ENCODE measurements at places on chromosomes 5 and 9.

DNA sequence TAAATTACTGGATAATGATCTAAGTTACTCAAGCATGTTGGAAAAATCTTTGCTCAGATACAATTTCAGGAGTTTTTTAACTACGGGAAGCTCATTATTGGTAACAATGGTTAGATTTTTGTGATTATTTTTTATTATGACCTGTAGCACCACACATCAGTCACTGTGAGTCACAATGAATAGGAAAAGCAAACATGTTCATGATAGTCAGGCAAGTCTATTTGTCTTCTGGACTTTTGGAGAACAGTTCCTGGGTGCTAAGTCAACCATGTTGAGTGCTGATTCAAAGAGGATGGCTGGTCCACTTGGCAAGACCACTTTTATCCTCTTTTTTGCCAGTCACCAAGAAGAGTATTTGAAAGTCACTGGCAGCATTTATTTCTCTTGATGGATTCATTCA, 403.2 kb downstream of the KIF4B start:
- DNase-seq, result no peak

DNA sequence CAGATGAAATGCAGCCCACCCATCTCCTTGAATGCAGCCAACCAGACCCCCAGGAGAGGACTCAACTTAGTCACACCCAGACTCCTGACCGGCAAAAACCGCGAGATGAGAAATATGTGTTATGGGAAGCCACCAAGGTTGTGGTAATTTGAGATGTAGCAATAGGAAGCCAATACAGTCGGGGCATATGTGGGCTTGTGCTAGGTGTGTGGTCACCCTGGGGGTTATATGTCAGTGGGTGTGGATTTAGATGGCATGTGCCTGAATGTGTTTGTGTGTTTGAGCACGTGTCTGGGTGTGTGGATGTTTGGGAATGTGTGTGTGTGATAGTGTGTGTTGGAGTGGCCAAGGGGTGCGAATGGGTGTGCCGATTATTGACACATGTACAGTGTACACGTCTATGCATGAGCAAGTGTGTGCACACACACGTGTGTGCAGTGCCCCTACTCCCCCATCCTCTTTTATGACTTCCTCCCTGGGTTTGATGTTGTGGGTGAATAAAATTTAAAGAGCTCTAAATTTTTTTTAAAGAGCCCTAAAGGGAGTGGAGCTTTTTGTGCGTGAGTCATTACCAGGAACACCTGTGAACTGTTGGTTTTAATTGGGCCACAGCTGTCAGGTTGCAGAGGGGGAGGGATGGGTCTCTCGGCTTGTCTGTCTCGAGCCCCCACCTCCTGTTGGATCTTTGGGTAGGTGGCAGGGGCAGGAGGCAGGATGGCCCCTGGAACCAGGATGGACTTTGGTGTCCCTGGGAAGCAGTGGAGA, 86.8 kb downstream of the LHX2 start:
- no peak for DNase-seq

GRCh38 chr9:22356985-22357384, 89.6 kb upstream of the DMRTA1 start:
- DNase-seq, result no peak

GRCh38 chr9:96524764-96525163, 74.8 kb downstream of the HABP4 start:
- DNase-seq, result no peak

DNA sequence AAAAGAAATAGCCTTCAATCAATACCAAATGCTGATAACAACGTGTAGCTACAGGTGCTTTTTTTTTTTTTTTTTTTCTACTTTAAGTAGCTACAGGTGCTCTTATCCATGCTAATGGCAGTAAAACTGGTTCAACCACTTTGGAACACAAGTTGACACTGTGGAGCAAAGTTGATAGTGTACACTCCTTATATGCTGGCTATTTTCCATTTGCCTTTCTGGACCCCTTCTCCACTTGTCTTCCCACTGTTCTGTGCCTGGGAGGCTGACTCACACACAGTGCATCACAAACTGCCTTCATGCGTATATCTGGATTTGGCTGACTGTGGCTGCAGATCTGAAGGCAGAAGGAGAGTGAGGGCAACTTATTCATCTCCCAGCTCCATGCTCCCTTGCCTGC, 247.9 kb downstream of the MSX2 start:
- DNase-seq, result no peak

GRCh38 chr9:92761686-92762085, 2.9 kb downstream of the BICD2 start:
- DNase-seq, result no peak

DNA sequence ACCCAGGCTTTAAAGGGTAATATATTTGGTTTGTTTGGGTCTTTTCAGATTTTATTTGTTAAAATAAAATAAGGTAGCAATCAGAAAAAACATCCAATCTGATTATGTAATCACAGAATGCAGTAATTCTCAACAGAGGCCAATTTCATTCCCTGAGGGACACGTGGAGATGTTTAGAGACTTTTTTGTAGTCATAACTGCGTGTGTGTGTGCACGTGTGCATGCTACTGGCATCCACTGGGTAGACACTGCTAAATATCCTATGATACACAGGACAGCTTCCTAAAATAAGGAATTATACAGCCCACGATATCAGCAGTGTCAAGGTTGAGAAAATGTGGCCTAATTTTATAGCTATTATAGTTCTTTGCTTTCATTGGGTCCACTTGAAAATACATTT, 180.8 kb upstream of the KLF9 start:
- DNase-seq, result no peak

- no peak for DNase-seq
Observed at GRCh38 chr9:95091601-95092261, 225.8 kb downstream of the FANCC start.
